Upper lobe of left lung (tissue), 6 donors: ENCODE measurements at places on chromosomes 2 and 18. TPM values are rescaled to one million over a fixed set of nuclear protein-coding genes. Genes with fewer than 3 reads are reported as not detected.

DNA sequence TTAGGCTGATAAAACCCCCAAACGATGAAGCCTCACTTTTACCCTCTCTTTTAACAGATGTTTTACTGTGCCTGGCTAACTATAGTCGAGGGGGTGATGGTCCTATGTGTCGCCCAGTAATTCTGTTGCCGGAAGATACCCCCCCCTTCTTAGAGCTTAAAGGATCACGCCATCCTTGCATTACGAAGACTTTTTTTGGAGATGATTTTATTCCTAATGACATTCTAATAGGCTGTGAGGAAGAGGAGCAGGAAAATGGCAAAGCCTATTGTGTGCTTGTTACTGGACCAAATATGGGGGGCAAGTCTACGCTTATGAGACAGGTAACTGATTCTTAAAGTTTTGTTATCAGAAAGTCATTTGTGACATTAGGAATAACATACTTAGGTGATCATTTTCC is 20.4 kb downstream of the MSH6 start:
- no peak for DNase-seq
- H3K4me3 ChIP-seq: no peak overlapping the region
- H3K4me1 ChIP-seq: no peaks in the 10 kb centered on the region
- H3K27me3 ChIP-seq: no peaks in the 10 kb centered on the region
- peaks cover 99% of the 10 kb centered on the region for H3K36me3 ChIP-seq

USP14 gene
- 31.7 TPM for total RNA-seq

GRCh38 chr2:109455731-109456691 is 157.8 kb downstream of the SEPTIN10 start:
- H3K27me3 ChIP-seq: no peaks in the 10 kb centered on the region
- no peaks in the 10 kb centered on the region for H3K4me1 ChIP-seq
- no peak overlapping the region for H3K4me3 ChIP-seq
- peaks cover 17% of the 10 kb centered on the region for H3K36me3 ChIP-seq

NEURL3 gene
- 1.1 TPM for total RNA-seq

DNA sequence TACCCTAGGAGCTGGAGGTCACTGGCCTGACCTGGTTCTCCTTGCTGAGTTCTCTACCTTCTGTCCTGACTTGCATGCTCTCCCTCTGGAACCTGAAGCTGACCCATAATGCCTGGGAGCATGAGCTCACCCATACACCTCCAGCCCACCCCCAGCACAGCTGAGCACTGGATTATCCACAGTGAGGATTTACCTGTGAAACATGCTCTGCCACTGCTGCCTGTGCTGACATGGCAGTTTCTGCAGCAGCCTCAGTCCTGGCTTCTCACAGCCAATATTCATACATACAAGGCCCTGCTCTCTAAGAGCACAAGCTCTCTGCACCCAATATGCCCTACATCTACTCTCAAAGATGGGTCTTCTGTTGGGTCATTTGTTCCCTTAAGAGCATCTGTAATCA is 5.0 kb downstream of the CXCR2 start:
- no peaks in the 10 kb centered on the region for H3K36me3 ChIP-seq
- no peak overlapping the region for H3K27ac ChIP-seq
- peaks cover 5% of the 10 kb centered on the region for H3K4me1 ChIP-seq
- no peaks in the 10 kb centered on the region for H3K27me3 ChIP-seq

DNA sequence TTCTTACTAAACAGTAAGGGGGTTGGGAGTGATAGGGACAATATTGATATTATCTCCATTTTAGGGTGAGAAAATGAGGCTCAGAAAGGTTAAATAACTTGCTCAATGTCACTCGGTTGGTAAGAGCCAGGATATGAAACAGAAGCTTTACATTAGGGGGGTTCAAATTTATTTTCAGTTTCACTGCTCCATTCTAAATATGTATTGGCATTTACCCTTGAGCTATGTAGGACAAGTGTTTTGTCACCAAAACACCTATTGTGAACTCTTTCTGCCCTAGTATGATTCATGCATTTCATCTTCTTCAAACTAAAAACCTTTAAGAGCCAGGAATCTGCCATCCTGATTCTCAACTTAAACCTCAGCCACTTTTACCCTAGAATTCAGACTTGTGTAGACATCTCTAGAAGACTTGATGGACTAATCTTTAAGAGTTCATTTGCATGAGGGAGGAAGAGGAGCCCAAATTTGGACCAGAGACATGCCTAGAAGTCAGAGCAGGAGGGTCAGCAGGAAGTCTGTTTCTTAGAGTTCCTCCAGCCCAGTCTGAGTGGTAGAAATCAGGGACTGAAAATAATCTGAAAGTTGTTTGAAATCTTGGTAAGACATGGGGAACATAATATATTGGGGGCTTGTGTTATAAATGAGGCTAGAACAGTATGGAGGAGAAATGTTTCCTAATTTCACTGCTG is 129.4 kb upstream of the ATP5MC3 start:
- H3K27me3 ChIP-seq: no peaks in the 10 kb centered on the region
- DNase-seq: no peak
- H3K36me3 ChIP-seq: no peaks in the 10 kb centered on the region
- H3K4me3 ChIP-seq: no peak overlapping the region

DNA sequence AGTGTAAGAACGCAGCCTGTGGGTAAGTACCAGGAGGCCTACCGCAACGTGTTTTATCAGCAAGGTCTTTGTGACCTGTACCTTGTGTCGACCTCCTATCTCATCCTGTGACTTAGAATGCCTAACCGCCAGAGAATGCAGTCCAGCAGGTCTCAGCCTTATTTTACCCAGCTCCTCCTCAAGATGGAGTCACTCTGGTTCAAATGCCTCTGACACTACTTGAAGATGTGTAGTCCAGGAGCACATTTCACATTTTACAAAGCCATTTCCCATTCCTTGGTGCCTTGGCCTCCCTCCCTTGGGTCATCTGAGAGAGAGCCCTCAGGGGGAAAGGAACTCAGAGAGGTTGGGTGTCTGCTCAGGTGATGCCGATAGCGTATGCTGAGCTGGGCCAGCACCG is 6.6 kb upstream of the HPCAL1 start:
- DNase-seq: no peak
- no peaks in the 10 kb centered on the region for H3K27me3 ChIP-seq
- no peaks in the 10 kb centered on the region for H3K36me3 ChIP-seq
- H3K4me3 ChIP-seq: no peak overlapping the region
- peaks cover 16% of the 10 kb centered on the region for H3K4me1 ChIP-seq

ZNF407 gene
- 12.2 TPM for total RNA-seq
